Naive thymus-derived CD4-positive, alpha-beta T cell (primary cell): ENCODE measurements at places on chromosomes 11 and 22. TPM values are rescaled to one million over a fixed set of nuclear protein-coding genes. Genes with fewer than 3 reads are reported as not detected.
A peak's percentile ranks its signal among the peaks of the same experiment; 100 is the strongest.

Gene NELL1
- not detected for total RNA-seq

Gene MIAT
- 49.8 TPM for total RNA-seq

Gene MMP12
- not detected for total RNA-seq

Gene FOLR1
- not detected for total RNA-seq

Gene INSC
- 0.14 TPM for total RNA-seq

Gene MMP3
- not detected in 2 replicates for total RNA-seq

Gene GPR152
- total RNA-seq: not detected in 2 replicates

Gene OR51E2
- total RNA-seq: not detected

Gene SIK2
- total RNA-seq: 7.3 and 7.9 TPM in 2 replicates

GRCh38 chr11:110470716-110471115 is 41.0 kb downstream of the FDX1 start:
- H3K4me3 ChIP-seq: no peak overlapping the region
- H3K36me3 ChIP-seq: no peaks in the 10 kb centered on the region
- no peak overlapping the region for H3K27ac ChIP-seq
- no peak for DNase-seq
- H3K4me1 ChIP-seq: no peaks in the 10 kb centered on the region

DNA sequence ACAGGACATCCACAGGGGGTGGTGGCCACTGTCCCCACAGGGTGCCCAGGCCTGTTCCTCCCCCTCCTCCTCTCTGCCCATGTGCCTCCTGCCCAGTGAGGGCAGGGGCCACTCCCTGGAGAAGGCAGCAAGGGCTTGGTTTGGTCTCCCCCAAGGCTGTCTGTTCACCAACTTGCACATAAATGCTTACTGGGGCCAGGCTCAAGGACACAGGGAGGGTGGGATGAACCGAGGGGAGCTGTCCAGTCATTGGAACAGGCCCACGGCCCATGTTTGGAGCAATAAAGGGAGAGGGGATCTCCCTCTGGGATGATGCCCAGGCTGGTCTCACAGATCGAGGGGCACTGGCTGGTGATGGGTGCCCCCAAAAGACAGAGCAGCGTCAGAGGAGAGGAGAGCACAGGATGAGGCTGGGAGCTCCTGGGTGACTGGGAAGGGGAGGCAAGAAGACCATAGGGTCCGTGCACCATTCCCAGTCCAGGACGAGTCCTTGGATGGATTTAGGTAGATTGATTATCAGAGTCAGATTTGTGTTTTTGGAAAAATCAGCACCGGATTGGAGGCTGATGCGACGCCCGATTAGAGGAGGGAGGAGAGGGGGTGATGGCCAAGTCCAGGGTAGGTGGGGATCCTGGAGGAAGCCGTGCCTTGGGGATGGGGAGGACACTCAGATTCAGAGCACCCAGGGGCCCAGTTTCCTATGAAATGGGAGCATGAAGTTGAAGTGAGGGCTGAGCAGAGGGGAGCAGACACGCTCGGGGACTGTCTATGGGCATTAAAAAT is 1.1 kb downstream of the IGLL5 start:
- H3K27me3 ChIP-seq: no peaks in the 10 kb centered on the region
- no peak overlapping the region for H3K27ac ChIP-seq
- no peaks in the 10 kb centered on the region for H3K36me3 ChIP-seq
- no peak for DNase-seq
- H3K4me1 ChIP-seq: no peaks in the 10 kb centered on the region

DNA sequence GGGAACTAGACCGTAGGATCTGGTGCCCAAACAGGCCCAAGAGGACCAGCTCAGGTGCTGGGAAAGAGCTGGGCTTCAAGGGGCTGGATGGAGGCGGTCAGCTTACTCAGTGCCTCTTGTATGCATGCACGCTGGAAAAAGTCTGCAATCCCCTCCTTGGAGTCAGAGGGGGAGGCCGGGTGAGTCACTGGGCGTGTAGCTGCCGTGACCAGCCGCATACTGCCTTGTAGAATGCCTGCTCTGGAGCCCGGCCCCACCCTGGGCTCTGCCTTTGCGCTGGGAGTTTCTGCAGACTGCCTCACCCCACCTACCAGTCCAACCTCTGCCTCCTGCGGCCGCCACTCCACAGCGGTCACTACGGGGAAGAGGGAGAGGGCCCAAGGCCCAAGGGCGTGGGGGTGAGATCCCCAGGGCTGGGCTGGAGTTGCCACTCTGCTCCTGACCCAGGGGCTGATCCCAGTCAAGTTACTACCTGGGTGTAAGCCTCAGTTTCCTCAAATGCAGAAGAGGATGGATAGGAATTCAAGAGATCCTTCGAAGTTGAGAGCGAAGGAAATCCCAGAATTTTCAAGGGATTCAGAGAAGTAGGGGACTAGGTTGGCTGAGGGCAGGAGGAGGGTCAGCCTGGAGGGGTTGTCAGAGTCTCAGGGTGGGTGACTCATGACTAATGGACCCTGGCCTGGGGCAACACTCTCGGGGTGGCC is 4.2 kb downstream of the MRGPRF start:
- DNase-seq: no peak
- no peak overlapping the region for H3K27ac ChIP-seq
- H3K4me3 ChIP-seq: no peak overlapping the region
- H3K4me1 ChIP-seq: no peaks in the 10 kb centered on the region
- no peaks in the 10 kb centered on the region for H3K36me3 ChIP-seq

DNA sequence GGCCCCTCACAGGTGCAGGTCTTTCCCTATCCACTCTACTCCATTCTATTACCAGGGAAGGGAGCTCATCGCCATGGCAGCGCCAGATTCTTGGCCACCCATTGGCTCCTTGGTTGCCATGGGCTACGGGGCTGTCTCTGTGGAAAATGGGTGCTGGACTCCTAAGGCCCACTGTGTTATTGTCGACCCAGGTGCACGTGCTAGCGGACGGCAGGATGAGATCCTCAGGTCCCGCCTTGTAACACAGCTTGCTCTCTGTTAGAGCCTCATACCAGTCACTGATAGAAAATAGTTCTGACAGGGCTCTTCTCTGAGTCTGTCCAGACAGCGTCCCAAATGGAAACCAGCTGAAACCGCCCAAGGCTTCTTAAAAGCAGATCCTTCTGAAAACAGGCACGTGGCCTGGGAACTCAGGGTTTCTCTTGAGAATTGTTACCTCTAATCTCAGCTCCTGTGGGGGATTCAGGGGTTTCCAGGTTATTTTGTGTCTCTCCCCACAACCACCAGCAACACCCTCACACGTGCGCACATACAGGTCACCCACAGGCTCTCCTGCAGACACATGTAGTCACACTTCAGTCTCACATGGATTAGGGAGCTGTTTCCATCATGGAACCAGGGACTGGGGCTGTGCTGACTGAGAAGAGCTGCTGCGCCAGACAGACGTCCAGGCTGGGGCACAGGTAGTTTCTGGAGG is 1.5 kb downstream of the TUB start:
- H3K36me3 ChIP-seq: no peaks in the 10 kb centered on the region
- H3K27me3 ChIP-seq: peaks cover 6% of the 10 kb centered on the region
- no peaks in the 10 kb centered on the region for H3K4me1 ChIP-seq
- H3K27ac ChIP-seq: no peak overlapping the region
- no peak overlapping the region for H3K4me3 ChIP-seq

DNA sequence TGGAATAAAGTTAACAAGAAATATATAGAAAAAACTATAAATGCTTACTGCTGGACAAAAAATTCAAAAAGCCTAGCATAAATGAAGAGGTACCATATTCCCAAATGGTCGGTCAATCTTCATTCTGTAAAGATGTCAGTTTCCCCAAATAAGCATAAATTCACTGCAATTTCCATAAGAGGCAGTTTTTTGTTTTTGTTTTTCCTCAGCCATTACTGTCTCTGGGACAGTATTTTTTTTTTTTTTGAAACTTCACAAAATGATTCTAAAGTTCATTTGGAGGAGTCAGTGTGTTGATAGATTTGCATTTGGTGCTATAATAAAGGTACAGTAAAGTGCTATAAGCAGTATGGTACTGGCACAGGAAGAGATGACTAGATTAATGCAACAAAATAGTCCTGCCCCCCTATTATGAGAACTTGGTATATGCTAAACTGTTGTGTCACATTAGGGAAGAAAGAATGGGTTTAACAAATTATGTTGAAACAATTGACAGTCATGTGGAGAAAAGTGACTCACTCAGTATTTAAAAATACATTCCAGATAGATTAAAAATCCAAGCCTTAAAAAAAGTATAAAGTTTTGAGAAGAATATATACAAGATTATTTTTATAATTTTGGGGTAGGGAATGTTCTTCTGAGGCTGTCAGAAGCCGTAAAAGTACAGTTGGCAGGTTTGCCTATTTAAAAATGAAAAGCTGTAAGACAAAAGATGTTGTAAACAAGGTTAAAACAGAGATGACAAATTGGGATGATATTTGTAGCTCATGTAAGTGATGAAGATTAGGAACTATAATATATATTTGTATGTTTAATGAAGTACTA is 2.6 kb upstream of the FTH1 start:
- peaks cover 12% of the 10 kb centered on the region for H3K4me1 ChIP-seq
- DNase-seq: no peak
- no peaks in the 10 kb centered on the region for H3K36me3 ChIP-seq

- H3K27me3 ChIP-seq: no peaks in the 10 kb centered on the region
- H3K4me1 ChIP-seq: no peaks in the 10 kb centered on the region
- H3K36me3 ChIP-seq: no peaks in the 10 kb centered on the region
- H3K27ac ChIP-seq: no peak overlapping the region
Observed at GRCh38 chr11:86636275-86636674, 36.1 kb downstream of the ME3 start.

DNA sequence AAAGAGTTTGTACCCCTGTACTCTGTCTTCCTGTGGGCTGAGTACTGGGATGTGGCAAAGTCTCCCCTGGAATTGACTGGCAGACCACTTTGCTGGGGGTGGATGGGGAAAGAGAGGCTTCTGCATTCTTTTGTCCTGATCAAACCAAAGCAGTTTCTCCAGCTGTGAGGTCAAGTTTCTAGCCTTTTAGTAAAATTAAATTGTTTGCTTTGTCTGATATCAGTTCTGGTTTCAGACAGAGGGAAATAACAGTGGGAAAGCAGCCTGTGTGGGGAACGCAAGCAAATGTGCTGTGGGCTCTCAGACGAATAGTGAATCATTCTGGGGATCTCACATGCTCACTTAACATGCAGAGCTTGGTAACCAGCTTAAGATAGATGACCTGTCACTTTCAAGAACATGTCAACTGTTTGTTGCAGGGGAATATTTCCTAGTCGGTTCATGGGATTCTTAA is 151.6 kb downstream of the FAT3 start:
- no peaks in the 10 kb centered on the region for H3K4me1 ChIP-seq
- H3K4me3 ChIP-seq: no peak overlapping the region
- H3K27ac ChIP-seq: no peak overlapping the region
- no peaks in the 10 kb centered on the region for H3K27me3 ChIP-seq
- no peaks in the 10 kb centered on the region for H3K36me3 ChIP-seq

- no peak for DNase-seq
- H3K36me3 ChIP-seq: no peaks in the 10 kb centered on the region
- H3K4me3 ChIP-seq: peak overlapping the region; percentile 8
- peak overlapping the region; percentile 36 for H3K27ac ChIP-seq
- H3K4me1 ChIP-seq: peaks cover 68% of the 10 kb centered on the region
- no peaks in the 10 kb centered on the region for H3K27me3 ChIP-seq
Observed at GRCh38 chr11:95703049-95703448, 86.5 kb downstream of the FAM76B start.

- H3K27ac ChIP-seq: no peak overlapping the region
- no peaks in the 10 kb centered on the region for H3K4me1 ChIP-seq
- H3K27me3 ChIP-seq: no peaks in the 10 kb centered on the region
- H3K4me3 ChIP-seq: no peak overlapping the region
- no peak for DNase-seq
Observed at GRCh38 chr11:113159988-113160807, 154.2 kb upstream of the TTC12 start.

GRCh38 chr11:67347964-67348749 is 5.2 kb downstream of the POLD4 start:
- DNase-seq: no peak
- peaks cover 20% of the 10 kb centered on the region for H3K4me1 ChIP-seq
- no peak overlapping the region for H3K27ac ChIP-seq
- no peaks in the 10 kb centered on the region for H3K36me3 ChIP-seq
- no peaks in the 10 kb centered on the region for H3K27me3 ChIP-seq
- no peak overlapping the region for H3K4me3 ChIP-seq

DNA sequence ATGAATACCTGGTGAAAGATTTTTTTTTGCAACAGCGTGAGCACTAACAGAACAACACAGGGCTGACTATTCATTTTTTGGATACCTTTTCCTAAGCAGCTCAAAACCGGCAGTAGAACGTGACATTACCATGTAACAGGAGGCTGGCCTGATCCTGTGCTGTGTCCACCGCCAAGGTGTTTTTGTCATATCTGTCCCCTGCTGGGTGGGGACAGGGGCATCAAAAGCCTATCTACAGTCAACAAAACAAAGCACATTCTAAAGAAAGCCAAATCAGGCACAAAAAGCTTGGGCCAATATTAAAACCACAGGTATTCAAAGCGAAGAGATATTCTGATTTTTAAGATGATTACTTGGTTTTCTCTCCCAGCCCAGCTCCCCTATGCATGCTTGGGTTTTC is 151.2 kb downstream of the LRRC4C start:
- no peak overlapping the region for H3K4me3 ChIP-seq
- no peaks in the 10 kb centered on the region for H3K36me3 ChIP-seq
- H3K27ac ChIP-seq: no peak overlapping the region
- no peaks in the 10 kb centered on the region for H3K4me1 ChIP-seq
- no peaks in the 10 kb centered on the region for H3K27me3 ChIP-seq
- DNase-seq: no peak

DNA sequence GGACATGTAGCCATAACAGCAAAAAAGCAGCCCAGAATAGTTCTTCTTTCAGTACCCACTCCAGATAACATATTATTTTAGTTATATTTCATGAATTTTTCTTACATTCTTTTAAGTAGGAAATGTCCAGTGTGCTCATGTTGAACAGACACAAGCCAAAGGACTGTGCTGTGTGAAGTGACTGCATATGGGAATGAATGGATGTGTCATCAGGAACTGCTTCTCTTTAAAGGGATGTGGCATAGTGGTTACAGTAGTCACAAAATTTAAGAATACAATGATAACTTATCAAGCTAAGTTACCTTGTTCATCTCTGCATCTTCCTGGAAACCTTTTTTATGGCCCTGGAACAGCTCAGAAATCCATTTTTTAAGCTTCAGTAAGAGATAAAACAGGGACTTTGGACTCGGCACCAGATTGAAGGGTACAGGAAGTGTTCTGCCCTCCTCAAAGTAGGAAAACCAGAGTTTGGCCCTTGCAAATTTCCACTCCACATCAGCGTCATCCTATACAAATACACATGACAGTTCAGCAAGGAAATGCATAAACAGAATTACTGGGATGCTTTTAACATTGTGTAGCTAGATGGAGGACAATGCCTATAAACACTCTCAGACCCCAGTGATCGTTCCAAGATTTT is 112.8 kb downstream of the TRPC6 start:
- no peaks in the 10 kb centered on the region for H3K27me3 ChIP-seq
- no peaks in the 10 kb centered on the region for H3K36me3 ChIP-seq
- no peak for DNase-seq

GRCh38 chr11:1348796-1349326 is 39.4 kb upstream of the TOLLIP start:
- H3K27me3 ChIP-seq: no peaks in the 10 kb centered on the region
- no peak for DNase-seq
- H3K4me3 ChIP-seq: no peak overlapping the region
- no peak overlapping the region for H3K27ac ChIP-seq

DNA sequence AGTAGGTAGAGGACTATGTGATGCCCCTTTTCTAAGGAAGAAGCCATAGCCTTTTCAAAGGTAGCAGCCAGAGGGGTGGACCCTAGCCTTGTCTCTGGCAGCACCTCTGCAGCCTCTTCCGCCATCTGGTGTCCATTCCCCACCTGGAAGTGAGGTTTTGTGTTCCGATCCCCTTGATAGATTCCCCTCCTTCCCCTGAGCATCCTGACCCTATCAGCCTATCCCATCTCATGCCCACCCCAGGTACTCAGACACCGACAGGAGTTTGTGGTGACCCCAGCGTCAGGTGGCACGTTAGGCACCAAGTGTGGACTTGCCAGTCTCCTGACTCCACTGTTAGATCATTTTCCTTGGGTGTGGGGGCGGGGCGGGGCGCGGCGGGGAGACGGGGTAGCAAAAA is 398 bp upstream of the FAM89B start:
- no peak for DNase-seq
- H3K27me3 ChIP-seq: no peaks in the 10 kb centered on the region
- peaks cover 54% of the 10 kb centered on the region for H3K4me1 ChIP-seq
- H3K36me3 ChIP-seq: peaks cover 4% of the 10 kb centered on the region
